Activated naive CD4-positive, alpha-beta T cell treated with anti-CD3 and anti-CD28 coated beads, Interleukin-2, amount 50 U/mL, for 72 hours (primary cell): ENCODE measurements at places on chromosomes 3 and 15. TPM values are rescaled to one million over a fixed set of nuclear protein-coding genes. Genes with fewer than 3 reads are reported as not detected.

PPP1R14D gene
- not detected for total RNA-seq

NEO1 gene
- total RNA-seq, result 5.3 TPM

FBXW12 gene
- not detected for total RNA-seq

CACNA1D gene
- total RNA-seq, result not detected

PLSCR2 gene
- total RNA-seq, result not detected

HESX1 gene
- 1.3 TPM for total RNA-seq

CCDC39 gene
- total RNA-seq, result not detected

CPN2 gene
- total RNA-seq, result not detected

CFAP100 gene
- total RNA-seq, result not detected

LRRC31 gene
- not detected for total RNA-seq

BHLHE40 gene
- 228 TPM for total RNA-seq

PIGX gene
- total RNA-seq, result 46.1 TPM
